ENCODE measurements at places on chromosomes 7 and 10. TPM values are rescaled to one million over a fixed set of nuclear protein-coding genes. Genes with fewer than 3 reads are reported as not detected.

DNA sequence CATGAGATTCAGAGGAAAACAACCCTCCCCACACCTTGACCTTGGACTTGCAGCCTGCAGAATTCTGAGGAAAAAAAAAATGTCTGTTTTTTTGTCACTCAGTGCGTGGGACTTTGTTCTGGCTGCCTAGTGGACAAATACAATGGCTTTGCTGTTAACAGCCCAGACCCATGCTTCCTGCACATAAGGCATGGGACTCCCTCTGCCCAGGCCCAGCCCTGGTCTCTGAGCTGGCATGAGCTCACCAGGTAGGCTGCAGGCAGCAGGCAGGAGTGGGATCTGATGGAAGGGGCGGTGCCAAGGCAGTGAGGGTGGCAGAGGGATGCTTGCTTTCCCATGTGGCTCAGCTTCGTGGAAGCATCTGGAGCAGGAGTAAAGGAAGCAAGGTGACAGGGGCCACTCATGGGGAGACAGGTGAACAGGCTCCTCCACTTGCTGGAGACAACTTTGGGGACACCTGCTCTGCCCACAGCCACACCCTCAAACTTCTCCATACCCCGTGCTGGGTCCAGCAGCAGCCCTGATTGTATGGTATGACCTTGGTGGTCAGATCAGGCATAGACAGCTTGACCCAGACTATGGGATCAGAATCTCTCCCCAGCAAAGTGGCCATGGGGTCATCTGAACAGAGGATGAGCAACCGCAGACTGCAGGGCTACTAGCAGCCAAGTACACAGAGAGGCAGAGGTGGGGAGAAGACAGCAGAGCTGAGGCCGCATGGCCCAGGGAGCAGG lies 27.0 kb downstream of the ANXA8 start:
- no peak for DNase-seq

RELN gene
- 1.0 TPM for total RNA-seq

FLNC gene
- 150 TPM for total RNA-seq

DNA sequence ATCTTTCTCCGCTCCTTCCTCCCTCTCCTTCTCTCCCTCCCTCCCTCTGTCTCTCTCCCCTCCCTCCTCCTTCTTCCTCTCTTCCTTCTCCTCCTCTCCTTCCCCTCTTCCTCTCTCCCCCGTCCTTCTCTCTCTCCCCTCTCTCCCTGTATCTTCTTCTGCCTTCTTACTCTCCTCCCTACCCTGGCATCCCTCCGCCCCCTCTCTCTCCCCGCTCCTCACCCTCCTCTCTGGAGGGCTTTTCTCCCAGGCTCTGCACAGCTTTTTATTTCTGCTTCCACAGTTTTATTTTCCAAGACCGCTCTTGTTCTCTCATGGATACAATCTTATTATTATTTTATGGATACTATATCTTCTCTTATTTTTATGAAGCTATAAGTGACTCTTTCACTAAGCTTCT lies 32.6 kb downstream of the AP5Z1 start:
- no peak for DNase-seq

GNAT3 gene
- total RNA-seq, result 0.12 TPM

GRCh38 chr7:55240418-55241142 lies 124.6 kb upstream of the LANCL2 start:
- no peak for DNase-seq

GRCh38 chr7:157519798-157520244 lies 183.0 kb downstream of the DNAJB6 start:
- no peak for DNase-seq

- DNase-seq, result no peak
Measured at GRCh38 chr10:4529266-4529665, 296.7 kb upstream of the AKR1E2 start.

DNA sequence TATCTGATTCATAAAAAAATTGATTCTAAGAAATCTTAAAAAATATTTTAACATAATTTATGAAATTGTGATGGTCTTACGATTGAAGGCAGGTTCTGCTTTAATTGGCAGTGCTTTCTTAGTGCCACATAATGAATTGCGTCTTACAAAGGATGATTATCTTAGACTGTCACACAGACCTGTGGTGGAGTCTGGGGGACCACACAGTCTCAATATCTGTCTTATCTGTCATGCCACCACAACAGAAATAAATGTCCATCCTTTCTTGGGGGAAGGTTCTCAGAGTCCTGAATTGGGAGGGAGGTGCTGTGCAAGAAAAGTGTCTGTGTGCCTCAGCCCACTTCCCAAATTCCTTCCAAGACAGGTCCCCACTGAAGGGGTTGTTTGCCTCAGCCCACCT lies 34.0 kb downstream of the ZDHHC6 start:
- DNase-seq, result no peak

DNA sequence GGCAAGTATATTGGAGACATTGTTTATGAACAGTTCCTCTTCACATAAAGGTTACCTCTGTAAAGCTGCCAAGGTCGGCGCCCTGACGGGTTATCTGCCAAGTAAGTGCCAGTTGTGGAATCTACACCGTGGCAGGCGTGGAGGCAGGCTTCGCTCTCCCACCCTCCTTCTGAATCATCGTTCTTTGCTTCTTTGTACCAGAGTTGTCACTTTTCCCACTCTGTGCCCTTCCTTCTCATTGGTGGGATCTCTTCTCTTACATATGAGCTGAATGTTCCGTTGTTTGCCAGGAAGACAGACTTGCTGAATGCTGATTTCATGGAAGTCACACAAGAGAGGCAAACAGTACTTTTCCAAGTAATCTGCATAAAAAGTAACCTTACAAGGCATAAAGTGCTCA lies 40.6 kb upstream of the PTPRZ1 start:
- DNase-seq, result no peak

AKR1E2 gene
- not detected for total RNA-seq

GRCh38 chr10:77328272-77328816 lies 309.3 kb downstream of the KCNMA1 start:
- peak; percentile 45 for DNase-seq

GRCh38 chr10:84348860-84349259 lies 20.5 kb downstream of the CCSER2 start:
- peak; percentile 81 for DNase-seq

GRCh38 chr10:102644066-102644645 lies at the start of gene TRIM8:
TRIM8 (plus strand) TSS chr10:102644479; CDS start chr10:102644618, 139 bp downstream.
- peak; percentile 50 for DNase-seq

DNA sequence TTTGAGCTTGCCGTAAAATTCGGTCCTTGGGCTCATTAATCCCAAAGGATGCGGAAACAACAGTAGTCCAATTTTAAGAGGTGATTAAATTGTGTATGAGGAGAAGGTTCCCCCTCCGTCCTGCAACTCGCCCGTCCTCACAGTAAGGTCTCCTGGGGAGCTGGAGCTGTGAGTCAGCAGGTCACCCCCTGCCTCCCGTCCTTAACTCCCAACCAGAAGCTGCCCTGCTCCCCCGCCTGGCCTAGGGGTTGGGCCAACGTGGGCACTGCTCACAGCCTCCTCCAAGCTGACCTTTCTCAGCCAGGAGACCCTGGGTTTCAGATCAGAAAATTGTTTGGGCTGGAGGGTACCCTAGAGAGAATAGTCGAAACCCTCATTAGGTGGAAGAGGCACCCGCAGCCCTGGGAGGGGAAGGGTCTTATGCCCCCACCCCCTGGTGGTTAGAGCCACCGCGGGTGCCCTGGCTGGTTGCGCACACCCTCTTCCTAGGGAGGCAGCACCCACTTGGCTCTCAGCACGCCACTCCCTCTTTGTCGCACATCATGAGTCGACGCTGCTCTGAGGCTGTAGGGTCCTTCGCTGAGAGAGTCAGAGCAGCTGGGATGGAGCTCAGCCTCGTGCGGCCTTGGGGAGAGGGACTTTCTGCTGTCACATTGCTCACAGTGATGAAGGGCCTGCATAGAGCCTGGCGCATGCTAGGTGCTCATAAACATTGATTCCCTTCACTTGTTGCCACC lies 131.2 kb downstream of the TACC2 start:
- no peak for DNase-seq

DNA sequence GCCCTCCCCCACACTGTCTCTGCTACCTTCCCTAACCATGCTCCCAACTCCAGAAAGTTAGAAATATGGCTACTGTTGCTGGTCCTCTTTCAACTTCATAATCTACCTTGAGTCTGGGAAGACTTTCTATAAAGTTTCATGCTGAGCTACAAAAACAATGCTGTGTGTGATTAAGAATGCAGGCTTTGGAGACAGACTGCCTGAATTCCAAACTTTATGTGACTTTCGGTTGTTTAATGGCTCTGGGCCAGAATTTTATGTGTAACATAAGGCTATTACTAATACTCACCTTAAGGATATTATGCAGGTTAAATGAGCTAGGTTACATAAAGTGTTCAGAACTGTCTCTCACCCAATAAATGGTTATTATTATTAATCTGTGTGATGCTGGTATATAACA lies 19.1 kb downstream of the BET1 start:
- no peak for DNase-seq

DNA sequence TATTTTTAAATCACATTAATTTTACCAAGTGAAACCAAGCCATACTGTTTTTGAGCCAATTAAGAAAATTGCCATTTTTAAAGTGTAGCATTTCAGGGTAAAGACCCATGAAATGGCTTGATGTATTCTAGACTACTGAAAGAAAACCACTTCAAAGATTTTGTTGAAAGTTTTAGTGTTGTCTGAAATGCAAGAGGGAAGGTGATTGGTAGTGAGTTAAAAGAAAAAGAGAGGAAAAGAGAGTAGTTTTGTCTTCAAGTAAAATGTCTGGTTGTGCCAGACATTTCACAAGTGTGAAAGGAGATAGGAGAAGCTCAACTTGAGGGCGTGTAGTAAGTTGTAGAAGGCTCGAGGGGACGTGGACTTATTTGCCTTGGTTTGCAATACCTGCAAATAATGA lies 41.6 kb downstream of the CALML5 start:
- DNase-seq, result no peak

GRCh38 chr10:116465546-116465945 lies 37.9 kb downstream of the PNLIPRP3 start:
- peak; percentile 2 for DNase-seq

NPY gene
- 2.4 TPM for total RNA-seq

ENO4 gene
- total RNA-seq, result not detected

GPER1 gene
- 0.25 TPM for total RNA-seq

GRCh38 chr7:83472376-83472775 lies 176.6 kb downstream of the SEMA3E start:
- no peak for DNase-seq

NEUROG3 gene
- total RNA-seq, result not detected

MRPL43 gene
- 80.2 TPM for total RNA-seq
